ENCODE measurements at places on chromosomes 7 and 10.

- DNase-seq, result no peak
Observed at GRCh38 chr7:141397236-141398163, 153.7 kb upstream of the AGK start.

GRCh38 chr10:91690412-91690811, 57.5 kb upstream of the PPP1R3C start:
- DNase-seq, result no peak

DNA sequence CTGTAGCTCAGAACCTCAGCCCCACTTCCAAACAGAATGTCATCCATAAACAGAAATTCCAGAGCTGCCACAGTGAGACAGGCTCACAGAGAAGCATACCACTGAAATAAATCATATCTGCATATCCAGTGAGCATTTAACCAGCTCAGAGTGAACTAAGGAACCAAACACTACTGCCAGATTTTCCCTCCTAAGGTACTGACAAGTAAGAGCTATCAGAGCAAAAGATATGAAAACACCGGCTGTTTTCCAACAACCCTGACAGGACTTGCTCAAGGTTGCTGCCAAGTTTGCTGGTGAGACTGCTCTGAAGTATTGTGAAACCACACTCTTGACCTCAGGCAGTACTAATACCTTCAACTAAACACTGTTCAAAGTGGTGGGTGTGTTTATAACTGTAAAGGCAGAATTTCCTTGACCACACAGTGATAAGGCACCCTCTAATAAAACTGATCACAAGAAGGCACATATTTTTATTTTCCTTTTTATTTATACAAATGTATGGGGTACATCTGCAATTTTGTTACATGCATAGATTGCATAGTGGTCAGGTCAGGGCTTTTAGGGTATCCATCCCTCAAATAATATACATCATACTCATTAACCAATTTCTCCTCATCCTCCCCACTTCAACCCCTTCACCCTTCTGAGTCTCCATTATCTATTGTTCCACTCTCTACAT, 18.3 kb downstream of the SGMS1 start:
- DNase-seq, result peak; percentile 7

- no peak for DNase-seq
Observed at GRCh38 chr7:54292171-54292925, 249.8 kb upstream of the VSTM2A start.

DNA sequence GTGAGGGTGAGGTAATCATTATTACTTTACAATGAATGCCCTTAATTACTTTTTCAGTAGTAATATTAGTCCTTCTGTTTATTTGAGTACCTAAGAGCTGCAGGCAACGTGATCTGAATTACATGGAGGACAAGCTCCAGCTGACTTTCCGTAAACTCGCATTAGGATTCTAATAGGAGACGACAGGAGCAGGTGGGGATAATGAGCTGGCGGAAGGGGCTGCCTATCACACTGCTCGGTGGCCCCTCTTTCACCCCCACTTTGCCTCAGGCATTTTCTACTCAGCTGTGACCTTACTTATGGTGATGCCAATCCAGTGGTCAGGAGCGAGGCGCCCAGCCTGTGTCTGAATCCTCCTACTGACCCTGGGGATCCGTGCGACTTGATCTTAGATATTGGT, at the start of gene C7orf33:
Gene C7orf33, plus strand, starts transcription at position 296 of the 400 bp plus-strand sequence. CDS start 160 bp downstream, outside the sequence.
- DNase-seq, result no peak

DNA sequence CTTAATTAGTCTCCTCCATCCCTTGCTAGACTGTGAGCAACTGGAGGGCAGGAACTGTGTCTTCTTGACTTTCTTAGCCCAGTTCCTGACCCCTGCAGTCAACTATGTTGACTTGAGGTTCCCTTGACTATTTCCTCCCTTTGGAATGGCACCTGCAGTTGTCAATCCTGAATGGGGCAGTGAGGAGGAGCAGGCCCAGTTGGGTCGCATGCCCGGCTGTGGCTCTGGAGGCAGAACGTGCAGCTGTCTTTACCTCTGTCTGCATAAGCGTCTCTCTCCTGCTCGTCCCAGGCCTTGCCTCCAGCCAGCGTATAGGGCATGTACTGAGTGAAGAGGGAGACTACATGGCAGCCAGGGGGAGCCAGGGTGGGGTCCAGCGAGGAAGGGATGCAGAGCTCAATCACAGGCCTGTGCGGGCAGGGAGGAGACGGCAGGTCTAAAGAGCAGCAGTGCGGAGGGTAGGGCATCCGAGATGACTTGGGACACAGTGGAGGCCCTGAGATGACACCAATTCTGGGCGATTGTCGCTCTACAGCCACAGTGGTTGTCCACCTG, 26.8 kb downstream of the PYROXD2 start:
- DNase-seq, result no peak

GRCh38 chr7:49670991-49671390, 102.4 kb upstream of the VWC2 start:
- no peak for DNase-seq

GRCh38 chr10:62894156-62894555, 78.0 kb upstream of the EGR2 start:
- no peak for DNase-seq

DNA sequence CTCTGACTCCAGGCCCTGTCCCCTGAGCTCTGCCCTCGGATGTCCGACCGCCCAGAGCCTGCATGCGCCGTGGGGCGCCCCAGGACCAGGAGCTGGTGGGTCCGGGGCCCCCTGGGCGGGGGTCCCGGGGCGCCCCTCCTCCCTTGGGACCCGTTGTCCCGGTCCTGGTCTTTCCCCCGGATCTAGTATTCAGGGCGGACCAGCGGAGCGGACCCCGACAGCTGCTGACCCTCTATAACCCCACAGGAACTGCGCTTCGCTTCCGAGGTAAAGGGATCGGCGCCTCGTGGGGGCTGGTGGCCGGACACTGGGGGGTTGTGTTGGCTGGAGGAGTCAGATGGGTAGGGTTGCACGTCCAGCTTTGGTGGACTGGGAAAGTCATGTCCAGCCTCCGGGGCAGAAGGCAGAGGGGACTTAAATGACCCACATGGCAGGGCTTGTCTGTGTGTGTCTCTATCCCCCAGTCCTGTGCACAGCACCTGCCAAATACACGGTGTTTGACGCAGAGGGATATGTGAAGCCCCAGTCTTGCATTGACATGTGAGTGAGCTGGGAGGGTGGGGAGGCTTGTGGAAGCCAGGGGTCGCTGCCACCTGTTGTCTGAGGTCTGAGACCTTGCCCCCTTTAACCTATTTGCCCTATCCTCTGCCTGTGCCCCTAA, 520 bp downstream of the MOSPD3 start:
- no peak for DNase-seq

GRCh38 chr10:110317866-110318850, 13.4 kb upstream of the SMNDC1 start:
- no peak for DNase-seq

DNA sequence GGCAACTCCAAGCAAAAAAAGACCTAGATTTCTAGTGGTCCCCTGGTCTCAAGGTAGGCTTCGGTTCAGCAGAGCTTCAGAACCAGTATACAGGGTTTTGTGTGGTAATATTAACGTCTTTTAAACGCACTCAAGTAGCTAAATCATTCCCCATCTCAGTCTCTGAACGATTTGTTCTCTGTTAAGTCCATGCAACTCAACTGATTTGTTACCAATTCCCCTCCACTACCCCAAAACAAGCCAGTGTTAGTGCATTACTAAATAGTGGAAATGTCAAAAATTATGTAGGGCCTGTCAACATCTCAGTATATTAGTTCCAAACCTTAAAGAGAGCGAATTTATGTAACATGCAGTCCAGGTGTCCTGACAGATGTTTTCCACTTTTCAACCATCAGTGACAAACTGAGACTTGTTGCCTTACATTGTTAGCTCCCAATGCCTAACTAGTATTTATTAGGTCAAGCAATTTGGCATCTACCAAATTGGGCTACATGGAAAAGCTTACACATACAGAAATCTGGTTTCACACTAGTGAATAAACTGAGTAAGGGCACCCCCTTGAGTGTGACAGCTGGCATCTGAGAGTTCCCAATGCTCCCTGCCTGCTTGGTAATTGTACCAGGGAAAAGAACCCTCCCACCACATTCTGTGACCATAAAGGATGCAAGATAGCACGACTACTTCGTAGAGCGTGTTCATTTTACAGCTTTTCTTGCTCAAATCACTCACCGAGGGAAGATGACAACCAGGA, 12.2 kb downstream of the HNRNPA2B1 start:
- no peak for DNase-seq

GRCh38 chr10:93319896-93320295, 162.2 kb downstream of the MYOF start:
- DNase-seq, result no peak

DNA sequence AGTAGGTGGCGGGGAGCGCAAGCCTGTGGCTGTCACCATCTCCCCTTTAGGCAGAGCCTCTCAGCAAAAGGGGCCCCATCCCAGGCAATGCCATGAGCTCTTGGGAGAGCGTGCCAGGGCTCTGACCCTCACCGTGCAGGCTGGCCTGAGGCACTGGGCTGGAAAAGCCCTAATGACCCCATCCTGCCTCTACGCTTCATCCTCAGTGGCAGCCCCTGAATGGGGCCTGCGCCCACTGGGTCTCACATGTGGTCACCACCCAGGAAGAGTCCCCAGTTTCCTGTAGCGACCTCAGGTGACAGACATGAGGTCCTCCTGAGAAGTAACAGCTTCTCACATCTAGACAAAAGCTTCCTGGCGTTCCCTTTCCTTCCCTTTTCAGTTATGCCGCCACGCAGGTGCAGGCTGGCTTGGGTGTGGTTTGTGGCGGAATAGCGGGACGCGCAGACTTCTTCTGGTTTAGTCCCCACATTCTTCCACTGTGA, 59.2 kb downstream of the CLEC2L start:
- DNase-seq, result no peak

- no peak for DNase-seq
Observed at GRCh38 chr7:40827222-40828085, 692.6 kb downstream of the SUGCT start.

GRCh38 chr10:24039315-24039714, 169.6 kb upstream of the KIAA1217 start:
- no peak for DNase-seq

- DNase-seq, result no peak
Observed at GRCh38 chr7:157805713-157806112, 468.9 kb downstream of the DNAJB6 start.

- no peak for DNase-seq
Observed at GRCh38 chr7:94223375-94224084, 171.2 kb upstream of the COL1A2 start.

DNA sequence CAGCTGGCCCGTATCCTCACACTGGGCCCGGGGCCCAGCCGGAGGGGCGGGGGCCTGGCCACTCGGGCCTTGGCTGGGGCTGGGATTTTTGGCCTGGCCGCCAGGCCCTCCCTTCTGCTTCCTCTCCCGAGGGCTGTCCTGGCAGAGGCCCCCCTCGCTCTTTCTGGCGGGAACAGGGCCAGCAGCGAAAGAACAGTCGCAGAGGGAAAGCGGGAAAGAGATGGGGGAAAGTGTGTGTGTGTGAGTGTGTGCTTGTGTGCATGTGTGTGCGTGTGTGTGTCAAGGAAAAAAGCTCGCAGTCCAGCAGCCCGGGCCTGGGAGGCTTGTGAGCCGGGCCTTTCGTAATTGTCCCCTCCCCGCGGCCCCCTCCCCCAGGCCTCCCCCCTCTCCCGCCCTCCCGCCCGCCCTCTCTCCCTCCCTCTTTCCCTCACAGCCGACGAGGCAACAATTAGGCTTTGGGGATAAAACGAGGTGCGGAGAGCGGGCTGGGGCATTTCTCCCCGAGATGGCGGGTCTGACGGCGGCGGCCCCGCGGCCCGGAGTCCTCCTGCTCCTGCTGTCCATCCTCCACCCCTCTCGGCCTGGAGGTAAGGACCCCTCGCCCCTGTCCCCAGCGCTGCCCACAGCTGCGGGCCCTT, at the start of gene ELN:
Gene ELN, plus strand, starts transcription at position 491 of the 638 bp plus-strand sequence. Its CDS starts 15 bp downstream, at position 506.
- DNase-seq, result no peak

DNA sequence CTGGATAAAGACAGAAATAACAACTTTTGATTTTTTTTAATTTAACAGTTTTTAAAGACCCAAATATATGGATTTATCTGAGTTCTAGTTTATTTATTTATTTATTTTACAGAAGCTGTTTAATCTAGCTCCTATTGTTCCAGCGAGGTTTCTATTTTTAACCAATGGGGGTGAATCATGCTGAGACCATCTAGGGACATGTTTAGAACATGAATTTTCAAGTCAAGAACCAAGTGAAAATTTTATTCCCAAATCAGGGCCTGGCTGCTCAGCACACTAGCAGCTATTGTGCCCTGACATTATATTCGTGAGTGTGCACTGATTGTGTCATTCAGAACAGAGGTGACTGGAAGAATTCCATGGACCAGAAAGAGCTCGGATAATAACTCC, 24.6 kb upstream of the MPP7 start:
- no peak for DNase-seq

DNA sequence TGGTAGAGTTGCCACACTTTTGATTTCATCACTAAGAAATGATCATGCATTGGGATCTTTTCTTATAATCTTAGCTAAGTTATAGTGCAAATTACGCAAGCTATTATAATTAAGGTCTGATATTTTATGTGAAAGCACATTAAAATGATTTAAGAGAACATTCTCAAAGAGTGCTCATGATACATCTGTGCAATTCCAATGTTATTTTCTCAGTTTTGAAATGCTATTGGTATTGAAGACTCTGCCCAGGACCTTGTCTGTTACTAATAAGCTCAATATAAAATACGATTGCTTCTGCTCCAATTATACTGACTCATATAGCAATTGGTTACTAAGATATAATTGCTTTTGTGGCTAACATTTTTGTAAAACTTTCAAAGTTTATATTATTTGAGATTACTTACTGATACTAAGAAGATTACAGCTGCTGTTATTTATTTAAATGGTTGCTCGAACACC, 180.9 kb downstream of the ADAM12 start:
- no peak for DNase-seq

GRCh38 chr10:114367351-114368056, 36.8 kb downstream of the AFAP1L2 start:
- DNase-seq, result no peak

- no peak for DNase-seq
Observed at GRCh38 chr10:45370202-45370955, 3.6 kb upstream of the ALOX5 start.

GRCh38 chr7:123773481-123773880, 24.7 kb upstream of the WASL start:
- DNase-seq, result no peak

DNA sequence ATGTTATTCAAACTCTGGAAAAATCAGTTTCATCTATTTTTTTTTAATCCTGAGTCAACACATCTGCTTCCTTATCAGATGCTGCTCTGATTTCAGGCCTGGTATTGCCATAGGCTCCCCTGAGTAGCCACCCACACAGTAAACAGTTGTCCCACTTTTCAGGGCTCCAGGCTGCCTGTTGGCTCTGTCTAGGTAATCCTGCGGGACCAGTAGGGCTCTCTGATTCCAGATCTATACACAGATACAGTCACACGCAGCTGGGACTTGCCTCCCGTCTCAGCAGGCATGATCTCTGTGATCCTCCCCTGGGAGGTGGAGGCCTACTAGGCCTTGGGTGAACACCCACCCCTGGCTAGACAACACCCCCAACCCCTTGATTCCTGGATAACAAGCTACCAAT, 206.1 kb downstream of the CREB5 start:
- DNase-seq, result no peak

GRCh38 chr7:108093851-108094331, 36.3 kb downstream of the LAMB4 start:
- DNase-seq, result no peak

GRCh38 chr10:116737627-116738327, 4.6 kb downstream of the HSPA12A start:
- no peak for DNase-seq

Data from GM06990 (cell line).